NCI-H1694 (cell line): ENCODE measurements at places on chromosomes 4 and X.

DNA sequence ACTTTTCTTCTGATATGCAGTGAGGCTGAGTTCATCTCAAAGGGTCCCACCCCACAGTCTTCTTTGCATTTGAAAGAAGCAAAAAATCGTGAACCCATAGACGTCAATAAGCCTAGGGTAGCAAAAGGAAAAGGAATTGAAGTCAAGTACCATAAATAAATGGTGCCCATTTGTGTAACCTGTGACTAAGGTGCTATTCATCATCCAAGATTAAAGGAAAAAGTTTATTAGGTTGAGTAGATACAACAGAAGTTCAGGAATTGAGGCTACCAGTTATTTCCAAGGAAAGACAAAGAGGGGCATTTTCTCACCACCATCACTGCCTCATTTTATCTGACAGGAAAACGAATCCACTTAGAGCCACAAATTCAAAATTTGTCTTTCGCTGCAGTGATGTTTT, 18.8 kb upstream of the GRSF1 start:
- no peak for DNase-seq

GRCh38 chr4:85527815-85528214, 52.9 kb downstream of the ARHGAP24 start:
- DNase-seq, result no peak

DNA sequence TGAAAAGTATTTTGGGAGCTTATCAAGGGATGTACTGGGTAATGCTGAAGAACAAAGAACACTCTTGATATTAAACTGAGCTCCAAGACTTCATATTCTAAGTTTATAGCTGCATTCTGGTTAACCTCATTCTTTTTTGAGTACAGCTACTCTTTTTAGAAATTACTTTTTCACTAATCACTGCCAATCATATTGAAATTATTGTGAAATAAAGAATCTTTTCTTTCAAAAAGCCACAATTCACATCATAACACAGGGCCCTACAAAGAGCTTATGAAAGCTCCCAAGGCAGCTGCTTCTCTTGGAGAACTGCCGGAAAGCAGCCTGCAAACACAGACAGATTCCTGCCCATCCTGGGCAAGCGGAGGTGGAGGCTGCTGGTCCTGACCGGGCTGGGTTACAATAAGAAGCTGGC, 121.4 kb downstream of the RNF150 start:
- no peak for DNase-seq

DNA sequence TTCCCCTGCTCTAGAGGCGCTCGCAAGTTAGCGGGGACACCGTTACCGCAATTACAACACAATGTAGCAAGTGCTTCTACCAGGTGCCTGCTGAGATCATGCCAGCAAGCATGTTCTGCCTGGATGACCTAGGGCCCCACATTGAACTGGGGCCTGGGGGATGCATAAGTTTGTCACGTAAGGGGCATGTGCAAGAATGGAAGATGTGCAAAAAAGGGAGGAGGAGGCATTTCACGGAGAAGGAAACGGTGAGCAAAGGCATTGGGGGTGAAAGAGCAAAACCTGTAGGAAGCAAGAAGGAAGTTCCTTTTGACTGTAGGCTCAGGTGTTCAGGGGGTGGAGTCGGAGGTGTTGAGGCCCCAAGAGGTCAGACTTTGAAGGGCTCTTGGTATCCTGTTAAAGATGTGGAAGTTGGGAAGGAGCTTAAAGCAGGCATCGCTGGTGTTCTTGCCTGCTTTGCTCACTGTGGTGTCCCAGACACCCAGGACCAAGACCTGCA, 602 bp upstream of the SCARB2 start:
- no peak for DNase-seq

GRCh38 chr4:148216866-148217814, 225.1 kb downstream of the NR3C2 start:
- DNase-seq, result no peak

DNA sequence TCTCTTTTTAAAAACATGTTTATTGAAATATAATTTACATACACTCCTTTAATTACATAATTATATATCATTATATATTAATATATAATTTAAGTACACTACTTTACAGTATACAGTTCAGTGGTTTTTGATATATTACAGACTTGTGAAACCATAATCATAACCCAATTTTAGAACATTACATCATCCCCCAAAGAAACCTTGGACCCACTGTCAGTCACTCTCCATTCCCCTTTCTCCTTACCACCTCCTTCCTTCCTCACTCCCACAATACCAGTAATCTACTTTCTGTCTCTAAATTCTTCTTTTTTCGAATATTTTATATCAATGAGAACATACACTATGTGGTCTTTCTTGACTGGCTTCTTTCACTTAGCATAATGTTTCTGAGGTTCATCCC, 17.9 kb upstream of the EXOSC9 start:
- no peak for DNase-seq
